ENCODE measurements at places on chromosomes 5 and 9.

DNA sequence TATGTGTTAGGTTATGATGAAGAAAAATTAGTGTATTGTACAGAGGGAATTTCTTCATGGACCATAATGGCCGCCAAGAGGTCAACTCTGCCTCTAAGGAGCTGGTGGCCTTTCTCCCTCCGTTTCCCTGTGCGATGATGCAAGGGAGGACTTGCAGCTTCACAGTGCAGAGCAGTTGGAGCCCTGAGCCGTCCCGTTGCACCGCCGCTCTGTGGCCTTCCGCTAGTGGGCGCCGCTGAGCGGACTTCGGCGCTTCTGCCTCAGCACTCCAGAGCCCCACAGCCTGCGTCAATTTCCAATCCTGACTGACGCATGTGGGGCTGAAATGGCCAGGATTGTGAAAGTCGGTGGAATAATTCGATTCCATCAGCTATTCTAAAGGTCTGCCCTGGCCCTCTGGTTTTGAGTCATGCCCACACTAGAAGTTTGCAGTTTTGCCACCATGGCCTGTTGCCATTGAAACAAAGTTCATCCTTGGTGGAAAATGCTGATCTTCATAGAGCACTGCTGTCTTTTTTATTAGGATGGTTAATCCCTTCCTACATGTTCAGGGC is 22.7 kb upstream of the LECT2 start:
- no peak for DNase-seq

DNA sequence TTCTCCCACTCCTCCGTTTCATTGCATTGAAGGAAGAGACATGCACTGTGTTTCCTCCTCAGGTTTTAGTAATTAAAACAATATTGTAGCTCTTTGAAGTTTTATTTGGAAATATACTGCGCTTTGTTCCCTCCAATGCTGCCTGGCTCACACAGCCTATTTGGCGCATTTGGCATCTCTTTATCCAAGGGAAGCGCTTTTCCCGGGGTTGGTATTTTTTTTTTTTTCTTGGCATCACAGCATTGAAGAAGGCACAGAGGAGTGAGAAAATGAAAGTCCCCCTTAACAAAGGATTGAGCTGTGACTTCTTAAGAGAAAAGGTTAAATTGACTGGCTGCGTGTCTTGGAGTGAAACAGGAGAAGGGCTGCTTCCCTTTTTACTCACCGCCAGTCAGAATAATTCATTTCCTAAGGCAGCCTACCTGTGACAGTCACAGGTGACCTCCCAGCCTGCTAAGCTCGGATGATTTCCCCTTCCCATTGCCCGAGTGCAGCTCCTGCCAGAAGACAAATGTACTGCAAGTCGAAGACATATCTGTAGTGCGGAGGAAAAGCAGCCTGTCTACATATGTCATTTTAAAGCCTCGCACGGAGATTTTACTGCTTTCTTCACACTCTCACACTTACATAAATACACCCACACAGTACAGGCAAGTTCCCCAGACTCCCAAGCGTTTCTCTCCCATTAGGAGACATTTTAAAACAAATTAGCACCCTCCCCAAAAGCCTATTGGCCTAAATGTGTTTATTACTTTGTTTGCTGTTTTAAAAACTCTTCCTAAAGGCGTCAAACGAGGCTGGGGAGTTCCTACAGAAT is 665.5 kb upstream of the ZNF608 start:
- peak; percentile 82 for DNase-seq

DNA sequence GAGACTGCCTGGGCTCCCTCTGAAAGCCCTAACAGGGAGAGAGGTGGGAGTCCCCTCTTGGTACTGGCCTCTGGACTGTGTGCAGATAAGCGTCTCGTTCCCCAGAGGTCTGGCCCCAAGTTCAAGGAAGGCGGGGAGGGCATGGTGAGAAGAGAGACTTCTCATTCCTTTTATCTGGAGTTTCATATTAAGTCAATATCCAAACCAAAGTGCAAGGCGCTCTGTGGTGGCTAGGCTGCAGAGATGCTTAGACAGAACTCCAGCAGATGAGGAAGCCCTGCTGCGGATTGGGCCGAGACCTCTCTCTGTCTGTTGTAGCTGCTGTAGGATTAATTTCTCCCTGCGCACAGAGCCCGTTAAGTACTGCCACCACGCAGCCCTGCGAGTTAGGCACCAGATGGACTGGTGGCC is 16.0 kb downstream of the MVB12B start:
- DNase-seq: no peak

- no peak for DNase-seq
Measured at GRCh38 chr5:94057217-94057616, 315.8 kb upstream of the POU5F2 start.

GRCh38 chr9:133679056-133679455 is 42.9 kb downstream of the DBH start:
- DNase-seq: no peak

DNA sequence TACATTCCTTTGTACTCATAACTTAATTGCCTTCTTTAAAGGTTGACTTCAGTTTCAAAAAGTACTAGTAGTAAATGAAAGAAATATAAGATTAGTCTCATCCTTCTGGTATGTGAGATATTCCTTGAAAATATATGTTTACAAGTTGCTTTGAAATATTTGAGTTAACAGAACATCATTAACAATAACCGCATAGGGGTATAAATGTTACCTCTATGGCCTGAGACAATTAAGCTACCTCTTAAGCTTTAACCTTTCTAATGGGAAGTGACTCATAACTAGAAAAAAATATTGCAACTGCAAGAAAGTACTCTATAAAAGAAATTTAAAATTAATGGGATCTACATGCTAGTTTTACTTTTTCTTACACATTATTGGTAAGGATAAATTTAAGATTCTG is 399.0 kb downstream of the CDH10 start:
- DNase-seq: no peak

DNA sequence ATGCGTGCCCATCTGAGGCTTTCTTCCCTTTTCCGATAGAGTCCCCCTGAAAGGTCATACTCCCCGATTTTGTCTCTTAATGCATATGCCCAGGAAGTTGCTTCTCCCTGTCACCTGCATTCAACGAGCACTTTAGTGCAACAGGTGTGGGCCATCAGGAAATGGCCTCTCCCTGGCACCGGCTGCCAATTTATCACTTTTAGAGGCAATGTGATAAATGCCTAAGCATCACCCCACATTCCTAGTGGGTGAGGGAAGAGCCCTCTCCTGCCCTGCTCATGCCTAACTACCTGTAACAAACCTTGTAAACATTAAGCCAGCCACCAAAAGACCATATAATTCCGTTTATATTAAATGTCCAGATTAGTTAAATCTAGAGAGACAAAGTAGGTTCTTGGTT is 1.1 kb upstream of the SNAPC3 start:
- no peak for DNase-seq

DNA sequence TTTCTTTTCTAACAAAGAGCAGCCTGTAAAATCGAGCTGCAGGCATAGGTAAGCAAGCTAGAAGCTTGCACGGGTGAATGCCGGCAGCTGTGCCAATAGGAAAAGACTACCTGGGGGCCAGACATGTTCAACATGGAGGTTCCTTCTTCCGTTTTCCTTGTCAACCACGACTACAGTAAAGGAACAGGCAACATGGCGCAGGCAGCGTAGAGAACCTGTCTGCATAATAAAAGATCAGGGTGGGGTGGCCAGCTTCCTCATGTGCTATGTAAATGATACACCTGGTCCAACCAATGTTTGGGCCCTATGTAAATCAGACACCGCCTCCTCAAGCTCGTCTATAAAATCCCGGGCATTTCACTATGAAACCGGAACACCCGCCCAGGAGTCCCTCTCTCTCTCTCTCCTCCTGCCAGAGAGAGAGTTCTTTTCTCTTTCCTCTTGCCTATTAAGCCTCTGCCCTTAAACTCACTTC is 103.8 kb upstream of the LIFR start:
- DNase-seq: no peak

DNA sequence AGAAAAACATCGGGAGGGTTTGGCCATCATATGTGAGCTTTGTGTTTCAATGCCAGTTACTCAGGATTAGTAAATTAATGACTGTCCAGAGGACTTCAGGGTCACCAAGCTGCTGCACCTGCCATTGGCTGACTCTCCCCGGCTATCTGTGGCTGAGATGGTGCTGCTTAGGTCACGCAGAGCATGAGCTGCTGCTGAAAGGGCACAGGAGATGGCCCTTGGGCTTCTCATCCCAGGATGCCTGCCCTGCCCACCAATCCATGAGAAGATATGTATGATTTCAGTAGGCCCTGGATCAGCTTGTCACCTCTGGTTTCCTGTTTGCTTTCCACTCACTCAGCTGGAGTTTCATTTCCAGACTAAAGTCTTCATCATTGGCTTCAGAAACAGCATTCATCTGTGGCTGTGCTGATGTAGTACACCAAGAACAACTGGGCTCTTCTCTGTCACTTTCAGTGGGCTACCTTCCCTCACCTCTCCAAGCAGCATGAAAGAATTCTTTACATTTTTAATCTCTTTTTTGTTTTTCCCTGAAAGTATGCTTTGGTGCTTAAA is 2.4 kb upstream of the CATSPER3 start:
- DNase-seq: no peak

- DNase-seq: no peak
Measured at GRCh38 chr9:401223-401622, 186.6 kb downstream of the DOCK8 start.

DNA sequence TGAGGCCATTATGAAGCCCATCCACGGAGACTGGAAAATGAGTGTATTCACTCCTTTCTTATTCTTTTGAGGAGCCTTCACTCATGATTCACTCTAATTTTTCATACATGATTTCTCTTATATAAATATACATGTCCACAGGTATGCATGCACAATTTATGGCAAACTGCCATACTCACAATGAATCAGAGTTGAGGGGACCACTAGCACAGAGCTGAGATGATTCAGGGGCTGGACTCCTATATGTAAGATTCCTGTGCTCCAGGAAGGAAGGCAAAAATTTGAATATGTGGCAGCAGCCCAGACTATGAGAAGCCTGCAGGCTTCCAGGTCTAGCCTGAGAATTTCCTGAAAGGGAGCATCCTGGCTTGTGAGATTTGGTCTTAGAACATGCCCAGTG is 484.6 kb downstream of the PRELID2 start:
- DNase-seq: no peak

DNA sequence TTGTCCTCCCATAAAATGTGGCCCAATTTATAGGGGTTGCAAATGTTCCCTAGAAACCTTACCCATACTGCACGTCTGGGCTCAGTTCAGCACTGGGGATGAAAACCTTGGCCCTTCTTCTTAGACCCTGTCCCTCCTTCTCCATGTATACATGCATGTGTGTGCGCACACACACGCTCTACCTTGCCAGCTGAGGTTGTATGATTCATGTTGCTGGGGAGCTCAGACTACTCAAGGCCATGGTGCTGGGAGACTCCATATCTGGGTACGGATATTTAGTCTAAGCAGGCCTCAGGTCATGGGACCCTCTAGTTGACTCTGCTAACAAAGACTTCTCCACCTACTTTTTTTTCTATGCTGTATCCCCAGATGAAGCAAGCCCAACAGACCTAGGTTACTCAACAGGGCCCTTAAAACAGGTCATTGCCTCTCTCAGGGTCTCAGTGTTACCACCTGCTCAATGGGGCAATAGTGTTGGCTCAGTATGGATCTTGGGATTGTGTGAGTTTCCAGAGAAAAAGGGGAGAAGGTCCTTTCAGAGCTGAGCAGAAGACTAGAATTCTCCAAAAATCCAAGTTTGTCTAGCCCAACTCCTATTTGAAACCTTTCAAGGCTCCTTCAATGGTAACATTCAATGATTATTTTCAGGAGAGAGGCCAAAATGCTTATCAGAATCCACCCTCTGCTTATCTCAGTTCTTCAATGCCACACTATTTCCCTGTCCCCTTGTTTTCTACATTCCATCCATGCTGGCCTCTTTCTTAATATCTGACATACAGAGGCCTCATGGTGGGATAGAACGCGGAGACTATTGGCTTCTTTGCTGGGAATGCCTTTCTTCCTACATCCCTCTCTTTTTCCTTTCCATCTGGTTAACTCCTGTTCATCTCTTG is 123.6 kb upstream of the PITX1 start:
- no peak for DNase-seq

DNA sequence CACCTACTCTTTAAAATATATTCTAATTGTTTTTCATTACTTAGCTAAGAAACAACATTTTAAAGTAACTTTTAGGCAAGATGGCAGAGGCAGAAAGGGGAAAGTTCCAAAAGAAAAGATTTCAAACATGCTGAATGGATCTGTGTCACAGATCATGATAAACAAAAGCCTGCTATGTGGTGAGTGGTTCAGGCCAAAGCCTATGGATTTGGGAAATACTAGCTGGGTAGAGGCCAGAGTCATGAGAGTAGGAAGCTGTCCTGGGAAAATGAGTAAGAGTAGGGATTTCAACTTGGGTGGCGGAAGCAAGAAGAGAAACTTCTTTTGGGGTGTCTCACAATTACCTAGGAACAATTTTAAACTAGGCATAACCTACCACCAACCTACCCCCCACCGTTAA is 68.7 kb upstream of the GRHPR start:
- no peak for DNase-seq

DNA sequence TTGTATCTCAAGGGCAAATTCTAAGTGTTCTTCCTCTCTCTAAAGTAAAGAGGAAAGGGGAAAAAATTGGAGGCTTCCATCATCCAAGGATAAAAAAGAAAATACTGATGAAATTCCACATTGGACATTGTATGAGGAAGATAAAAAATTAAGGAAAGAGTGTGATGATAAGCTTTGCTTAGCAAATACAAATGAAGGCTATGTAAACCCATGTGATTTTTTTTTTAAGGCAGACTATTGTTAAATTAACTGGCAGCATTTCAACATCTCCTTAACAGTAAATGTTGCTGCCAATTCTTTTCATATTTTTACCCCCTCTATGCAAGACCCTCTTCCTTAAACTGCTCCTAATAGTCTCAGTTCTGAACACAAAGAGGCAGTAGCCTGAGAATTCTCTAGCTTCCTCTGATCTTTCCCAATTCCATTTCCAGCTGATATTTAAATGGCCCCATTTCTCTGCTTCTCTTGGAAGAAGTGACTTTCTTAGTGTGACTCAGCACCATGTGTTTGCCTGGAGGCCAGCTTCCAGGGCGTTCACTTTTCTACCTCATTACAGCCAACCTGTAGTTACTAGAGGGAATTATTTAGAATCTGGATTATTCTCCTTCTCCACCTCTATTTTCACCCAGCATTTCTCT is 159.7 kb downstream of the TLE1 start:
- DNase-seq: no peak

Measured in posterior cingulate gyrus (tissue), 11 donors.